NCI-H1105 (cell line): ENCODE measurements at places on chromosomes 6 and 20.

DNA sequence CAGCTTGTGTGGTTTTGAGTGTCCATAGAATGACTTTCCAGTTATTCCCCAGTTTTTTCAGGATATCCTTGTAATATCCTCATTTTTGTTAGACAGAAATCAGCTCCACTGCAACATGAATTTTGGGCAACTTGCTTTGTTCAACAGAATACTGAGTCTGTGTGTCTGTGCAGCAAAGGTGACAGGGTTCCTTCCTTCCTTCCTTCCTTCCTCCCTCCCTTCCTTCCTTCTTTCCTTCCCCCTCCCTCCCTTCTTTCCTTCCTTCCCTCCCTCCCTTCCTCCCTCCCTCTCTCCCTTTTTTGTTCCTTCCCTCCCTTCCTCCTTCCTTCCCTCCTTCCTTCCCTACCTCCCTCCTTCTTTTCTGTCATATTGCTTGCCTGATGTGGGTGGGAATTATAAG, 496.5 kb downstream of the EPM2A start:
- no peak for DNase-seq

GRCh38 chr20:2729791-2730190, 37.2 kb downstream of the EBF4 start:
- DNase-seq: no peak

DNA sequence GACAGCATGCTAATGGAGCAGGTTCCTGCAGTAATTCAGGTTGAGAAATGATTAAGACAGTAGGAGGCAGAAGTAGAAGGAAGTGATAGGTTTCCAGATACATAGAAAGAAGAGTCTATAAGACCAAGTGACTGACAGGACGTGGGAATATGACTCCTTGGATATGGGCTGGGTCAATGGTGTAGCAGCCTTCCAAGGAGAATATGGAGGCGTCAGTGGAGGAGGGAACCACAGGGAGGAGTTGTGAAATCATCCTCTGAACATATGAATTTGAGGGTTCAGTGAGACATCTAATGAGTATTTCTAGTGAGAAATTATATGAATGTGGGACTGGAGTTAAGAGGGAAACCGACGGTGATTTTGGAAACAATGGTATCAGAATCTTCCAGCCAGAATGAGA, 43.3 kb downstream of the NUDT3 start:
- no peak for DNase-seq

DNA sequence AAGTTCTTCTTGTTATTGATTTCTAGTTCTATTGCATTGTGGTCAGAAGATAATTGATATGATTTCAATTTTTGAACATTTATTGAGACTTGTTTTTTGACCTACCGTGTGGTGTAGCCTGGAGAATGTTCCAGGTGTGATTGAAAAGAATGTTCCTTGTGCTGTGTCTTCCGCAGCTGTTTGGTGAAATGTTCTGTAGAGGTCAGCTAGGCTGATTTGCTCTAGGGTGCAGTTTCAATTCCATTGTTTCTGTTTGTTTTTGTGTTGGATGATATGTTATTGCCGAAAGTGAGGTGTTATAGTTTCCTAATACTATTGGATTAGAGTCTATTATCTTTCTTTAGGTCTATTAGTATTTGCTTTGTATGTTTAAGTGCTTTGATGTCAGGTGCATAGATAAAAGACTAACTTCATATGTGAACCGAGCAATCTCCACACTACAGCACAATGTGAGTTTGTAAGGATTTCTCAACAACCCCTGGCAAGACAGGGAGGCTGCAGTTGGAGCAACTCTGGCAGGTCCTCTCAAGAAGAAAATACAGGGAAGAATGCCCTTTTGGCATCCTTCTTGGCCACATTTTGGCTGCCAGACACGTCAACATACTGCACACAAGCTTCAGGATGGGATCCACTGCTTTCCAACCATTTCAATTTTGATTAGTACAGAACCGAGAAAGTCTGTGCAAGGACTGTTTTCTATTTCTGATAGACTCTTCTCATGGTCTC, 320.7 kb downstream of the RNF144B start:
- no peak for DNase-seq

DNA sequence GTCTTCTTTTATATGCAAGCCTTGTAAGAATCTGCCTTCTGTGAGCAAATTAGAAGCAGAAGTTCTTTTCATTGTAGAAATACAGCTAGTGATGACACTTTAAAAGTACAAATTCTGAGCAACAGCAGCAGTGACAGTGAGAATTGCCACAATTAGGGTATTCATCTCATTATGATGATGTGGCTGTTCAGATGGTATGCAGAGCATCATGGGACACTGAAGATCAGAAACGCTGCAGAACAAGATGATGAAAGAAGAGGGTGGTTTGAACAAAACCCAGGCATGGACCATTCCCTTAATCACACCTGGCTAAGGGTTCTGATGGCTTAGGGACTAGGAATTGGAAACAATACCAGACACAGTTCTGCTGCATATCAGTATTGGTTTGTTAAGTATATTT, 312.7 kb upstream of the TBX18 start:
- no peak for DNase-seq

DNA sequence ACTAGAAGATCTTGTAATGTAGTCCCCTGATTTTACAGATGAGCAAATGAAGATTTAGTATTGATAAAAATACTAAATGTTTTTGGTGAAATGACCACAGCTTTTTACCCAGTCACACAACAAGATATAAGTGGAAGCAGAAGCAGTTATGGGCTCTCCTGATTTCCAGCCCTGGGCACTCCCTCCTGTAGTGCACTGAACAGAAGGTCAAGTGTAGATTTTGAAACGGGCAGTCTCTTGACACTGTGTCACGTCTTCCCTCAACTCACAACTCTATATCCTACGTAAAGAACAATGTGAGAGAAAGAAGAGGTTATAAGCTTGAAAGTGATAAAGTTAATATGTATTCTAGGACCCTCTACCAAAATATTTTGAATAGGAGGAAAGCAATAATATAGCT, 23.3 kb downstream of the TMEM200A start:
- no peak for DNase-seq

DNA sequence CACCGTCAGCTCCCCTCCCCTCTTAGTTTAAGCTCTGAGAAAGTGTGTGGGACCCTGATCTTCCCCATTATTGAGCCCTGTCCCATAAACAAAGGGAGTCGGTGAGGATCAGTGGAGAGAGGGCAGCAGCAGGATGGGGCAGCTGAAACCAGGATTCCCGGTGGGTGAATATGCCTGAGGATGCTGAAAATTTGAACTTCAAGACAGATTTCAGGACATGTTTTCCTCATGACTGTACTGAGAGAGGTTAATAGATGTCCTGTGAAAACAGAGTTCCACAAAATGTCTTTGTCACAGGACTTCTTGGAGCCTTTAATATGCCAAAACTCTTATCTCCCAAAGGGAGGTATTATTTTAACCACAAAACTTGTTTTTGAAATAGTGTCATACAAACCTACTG, 53.5 kb upstream of the SLC22A16 start:
- DNase-seq: no peak

DNA sequence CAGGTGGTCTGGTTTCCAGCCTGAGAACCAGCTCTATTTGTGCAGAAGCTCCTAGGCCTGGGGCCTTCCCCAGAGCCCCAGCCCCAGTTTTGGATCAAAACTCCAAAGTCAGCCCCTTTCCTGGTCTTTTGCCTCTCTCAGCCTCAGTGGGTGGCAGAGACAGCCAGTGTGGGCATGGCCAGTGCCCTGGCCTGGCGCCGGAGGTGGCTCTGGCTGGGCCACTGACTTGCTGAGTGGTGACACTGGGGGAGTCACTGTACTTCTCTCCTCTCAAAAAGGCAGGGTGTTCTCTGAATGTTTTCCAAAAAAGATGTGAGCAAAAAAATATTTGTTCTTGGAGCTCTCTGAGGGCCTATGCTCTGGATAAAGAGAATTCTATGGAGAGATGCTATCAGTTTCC, 20.0 kb upstream of the MLN start:
- DNase-seq: no peak

- peak; percentile 56 for DNase-seq
Measured at GRCh38 chr6:81774542-81774941, 22.1 kb upstream of the TENT5A start.

DNA sequence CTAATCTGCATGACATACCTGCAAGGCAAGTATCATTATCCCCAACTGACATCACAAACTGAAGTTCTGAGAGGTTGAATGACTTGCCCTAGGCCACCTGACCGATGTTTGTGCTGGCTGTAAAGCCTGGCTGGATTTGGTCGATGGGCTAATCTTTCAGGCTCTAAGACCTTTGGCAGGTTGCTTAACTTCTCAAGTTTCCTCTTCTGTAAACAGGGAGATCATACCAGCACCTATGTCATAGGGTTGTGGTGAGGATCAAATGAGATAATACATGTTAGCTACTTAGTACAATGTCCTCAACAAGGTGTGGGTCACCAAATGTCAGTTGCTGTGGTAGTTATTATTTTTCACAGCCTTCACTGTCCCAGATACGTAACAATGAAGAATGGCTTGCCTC, 14.2 kb downstream of the ANKRD66 start:
- DNase-seq: no peak

GRCh38 chr20:11204926-11205768, 531.3 kb upstream of the JAG1 start:
- DNase-seq: peak; percentile 38

- no peak for DNase-seq
Measured at GRCh38 chr6:26223228-26223627, 136.0 kb downstream of the HFE start.

- DNase-seq: no peak
Measured at GRCh38 chr6:89346433-89346832, 6.1 kb downstream of the UBE2J1 start.

DNA sequence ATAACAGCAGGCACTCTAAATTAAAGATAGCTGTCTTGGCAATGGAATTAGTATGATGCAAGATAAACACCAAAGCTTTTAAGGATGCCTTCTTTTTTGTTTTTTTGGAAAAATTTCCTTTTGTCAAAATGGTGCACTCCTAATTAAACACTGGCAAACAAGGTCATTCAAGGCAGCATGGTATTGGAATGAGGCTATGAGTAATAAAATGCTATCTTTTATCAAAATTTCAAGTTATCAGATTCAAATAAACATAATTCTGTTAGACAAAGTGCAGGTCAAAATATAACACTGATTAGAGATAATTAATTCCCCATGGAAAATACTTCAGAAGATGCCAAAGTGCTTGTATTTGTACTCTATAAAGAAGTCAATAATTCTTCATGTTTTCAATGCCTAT, 514.1 kb downstream of the TENT5A start:
- DNase-seq: no peak

- no peak for DNase-seq
Measured at GRCh38 chr20:6654513-6655252, 112.8 kb upstream of the BMP2 start.

DNA sequence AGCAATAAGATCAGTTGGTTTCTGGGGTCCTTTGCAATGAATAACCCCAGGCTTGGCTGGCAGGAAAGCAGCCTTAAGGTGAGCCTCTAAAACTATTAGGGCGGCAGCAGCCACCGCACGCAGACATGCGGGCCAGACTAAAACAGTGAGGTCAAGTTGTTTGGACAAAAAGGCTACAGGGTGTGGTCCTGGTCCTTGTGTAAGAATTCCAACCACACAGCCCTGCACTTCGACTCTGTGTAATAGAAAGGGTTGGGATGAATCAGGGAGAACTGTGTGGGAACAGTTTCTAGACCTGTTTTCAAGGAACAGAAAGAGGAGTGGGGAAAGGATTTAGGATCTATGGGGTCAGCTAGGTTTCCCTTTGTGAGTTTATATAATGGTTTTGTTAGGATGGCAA, 237.6 kb downstream of the SMOC2 start:
- DNase-seq: no peak

DNA sequence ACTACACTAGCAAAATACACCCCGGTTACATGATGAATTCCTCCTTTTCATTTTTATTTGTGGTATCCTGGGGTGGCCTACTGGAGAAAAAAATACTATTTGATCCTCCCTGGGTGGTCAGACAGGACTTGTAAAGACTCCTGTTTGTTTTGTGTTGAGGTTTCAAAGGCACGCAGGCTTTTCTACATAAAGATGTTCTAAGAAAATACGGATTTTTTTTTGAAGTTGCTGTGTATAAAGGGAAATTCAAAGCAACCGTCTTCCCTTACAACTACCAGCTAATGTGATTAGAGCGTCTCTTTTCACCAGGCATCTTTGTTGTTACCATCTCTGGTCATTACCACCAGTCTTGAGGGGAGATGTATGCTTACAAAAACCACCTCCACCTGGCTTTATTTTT, 187.1 kb downstream of the SOX4 start:
- no peak for DNase-seq

DNA sequence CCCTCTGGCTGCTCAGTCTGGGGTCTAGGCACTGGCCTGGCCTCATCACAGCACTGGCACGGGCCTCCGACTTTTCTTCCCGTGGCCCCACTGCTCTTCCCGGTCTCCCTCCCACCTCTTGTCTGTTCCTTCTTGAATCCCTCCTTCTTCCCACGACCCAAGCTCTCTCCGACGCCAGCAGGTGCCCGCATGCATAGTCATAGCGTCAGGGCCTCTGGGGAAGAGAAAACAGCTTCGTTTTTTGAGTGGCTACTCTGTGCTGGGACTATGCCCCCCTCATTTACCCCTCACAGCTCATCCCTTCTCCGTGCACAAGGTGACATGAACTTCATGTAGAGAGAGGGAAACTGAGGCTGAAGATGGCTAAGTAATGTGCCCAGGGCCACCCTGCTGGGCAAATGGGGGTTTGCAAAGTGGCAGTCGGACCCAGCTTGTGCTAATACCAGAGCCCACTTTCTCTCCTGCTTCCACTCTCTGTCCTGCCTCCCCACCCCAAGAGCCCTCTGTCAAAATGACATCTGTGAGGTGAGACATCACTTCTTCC, 59.2 kb downstream of the SYNJ2 start:
- DNase-seq: no peak

DNA sequence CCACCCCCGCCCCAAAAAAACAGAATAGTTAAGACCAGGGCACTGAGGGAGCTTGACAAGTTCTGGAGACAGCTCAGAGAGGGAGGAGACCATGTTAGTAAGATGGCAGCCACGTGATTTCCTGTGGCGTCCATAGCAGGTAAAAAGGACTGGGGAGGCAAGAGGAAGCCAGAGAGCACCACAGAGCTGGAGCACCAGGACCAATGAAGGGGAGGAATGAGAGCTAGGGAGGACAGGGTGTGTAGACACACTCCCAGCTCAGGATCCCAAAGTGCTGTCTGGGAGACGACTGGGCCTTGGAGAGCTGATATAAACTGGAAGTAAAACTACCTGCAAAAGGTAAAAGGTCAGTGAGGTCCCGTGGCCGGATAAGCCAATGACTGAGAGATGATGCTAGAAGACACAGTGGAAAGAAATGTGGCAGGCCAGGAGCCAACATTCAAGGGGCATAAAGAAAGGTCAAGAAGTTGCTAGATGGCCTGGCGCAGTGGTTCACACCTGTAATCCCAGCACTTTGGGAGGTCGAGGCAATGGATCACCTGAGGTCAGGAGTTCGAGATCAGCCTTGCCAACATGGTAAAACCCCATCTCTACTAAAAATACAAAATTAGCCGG, 39.0 kb downstream of the SLC23A2 start:
- no peak for DNase-seq

DNA sequence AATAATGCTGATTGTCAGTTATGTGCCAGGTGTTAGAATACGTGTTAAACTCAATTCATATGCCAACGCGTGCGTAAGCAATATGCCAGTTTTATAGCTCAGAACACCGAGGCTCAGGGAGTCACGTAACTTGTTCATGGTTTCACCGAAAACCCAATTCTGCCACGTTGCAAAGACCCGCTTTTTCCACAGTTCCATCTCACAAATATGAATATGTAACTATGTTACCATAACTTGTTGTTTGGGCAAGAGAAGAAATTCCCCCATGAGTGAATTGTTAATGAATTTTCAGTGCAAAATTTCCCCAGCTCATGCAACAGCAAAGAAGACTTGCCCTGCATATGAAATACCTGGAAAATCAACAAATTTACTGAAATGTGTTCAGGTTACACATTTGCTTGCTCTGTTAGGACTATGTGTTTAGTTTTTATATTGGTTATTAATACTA, 30.1 kb downstream of the SF3B5 start:
- DNase-seq: no peak
